PC-3 (cell line): ENCODE measurements at places on chromosomes 7 and 10.

DNA sequence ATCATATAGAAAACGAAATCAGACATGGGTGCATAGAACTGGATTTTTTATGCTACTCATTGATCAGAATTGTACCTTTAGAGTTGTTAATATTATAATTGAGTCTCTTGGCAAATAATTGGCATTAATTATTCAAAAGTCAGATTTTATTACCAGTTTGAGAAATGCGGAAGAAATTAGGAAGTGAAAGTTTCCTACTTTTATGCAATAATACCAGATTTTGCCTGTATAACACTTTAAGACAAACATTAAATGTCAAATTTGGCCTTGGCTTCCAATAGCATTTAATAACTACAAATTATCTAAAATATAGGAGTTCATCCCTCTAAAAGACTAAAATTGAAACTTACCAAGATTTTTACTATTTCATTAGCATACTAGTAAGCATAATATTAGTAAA is 6.8 kb upstream of the TFEC start:
- DNase-seq, result no peak

DNA sequence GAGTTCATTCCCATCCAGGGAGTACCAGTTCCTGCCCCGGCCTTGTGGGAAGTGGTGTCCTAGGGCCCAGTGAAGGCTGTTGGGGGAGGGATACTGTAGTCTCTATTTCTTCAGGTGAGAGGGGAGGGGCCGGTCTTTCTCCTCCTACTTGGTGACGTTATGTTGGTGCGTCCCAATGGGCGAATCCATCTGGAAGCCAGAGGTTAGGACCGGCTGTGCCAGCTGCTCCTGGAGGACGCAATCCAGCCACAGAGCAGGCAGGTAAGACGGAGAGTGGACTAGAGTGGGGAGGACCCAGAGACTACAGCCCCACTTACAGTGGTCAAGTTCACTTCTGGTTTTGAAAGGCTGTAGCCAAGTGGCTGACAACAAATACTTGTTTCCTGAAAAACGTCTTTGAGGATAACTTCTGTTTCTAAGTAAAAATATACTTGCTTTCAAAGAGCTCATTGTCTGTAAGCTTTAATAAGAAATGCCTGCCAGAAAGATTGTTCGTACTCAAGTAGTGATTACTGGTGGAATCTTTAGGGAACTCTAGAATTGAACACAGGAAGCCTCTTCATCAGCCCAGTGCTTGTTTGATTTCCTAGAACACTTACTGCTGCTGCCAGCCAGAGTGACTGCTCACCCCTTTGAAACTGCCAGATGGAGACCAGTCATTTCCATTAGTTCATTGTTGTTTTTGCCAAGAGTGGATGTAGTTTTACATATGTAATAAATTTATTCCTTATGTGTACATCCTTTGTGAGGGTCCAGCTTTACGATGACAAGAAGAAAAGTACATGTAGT is 25.4 kb downstream of the RBM33 start:
- DNase-seq, result no peak

DNA sequence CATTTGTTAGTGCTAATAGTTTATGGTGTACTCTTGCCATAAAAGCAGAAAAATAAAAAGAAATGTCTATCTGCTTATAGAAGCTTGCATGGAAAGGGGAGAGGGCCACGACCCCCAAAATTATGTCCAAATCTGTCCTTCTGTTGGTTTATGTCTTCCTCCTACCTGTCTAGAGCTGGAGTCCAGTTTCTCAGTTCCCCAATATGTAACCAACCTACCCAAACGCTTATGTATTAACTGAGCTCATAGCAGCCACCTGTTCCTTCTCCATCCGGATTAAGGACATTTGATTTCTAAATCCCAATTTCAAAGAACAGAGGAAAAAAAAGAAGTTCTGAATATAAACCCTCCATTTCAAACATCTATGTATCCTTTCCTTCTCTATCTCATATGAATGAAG is 30.3 kb upstream of the TPK1 start:
- no peak for DNase-seq

GRCh38 chr7:112449353-112449752 is 907 bp upstream of the IFRD1 start:
- peak; percentile 83 for DNase-seq

- DNase-seq, result peak; percentile 91
Observed at GRCh38 chr7:147510923-147511322, 1079.6 kb upstream of the C7orf33 start.

GRCh38 chr10:12741360-12741804 is 260.1 kb downstream of the CCDC3 start:
- no peak for DNase-seq

GRCh38 chr7:147539685-147540084 is 1050.9 kb upstream of the C7orf33 start:
- no peak for DNase-seq

DNA sequence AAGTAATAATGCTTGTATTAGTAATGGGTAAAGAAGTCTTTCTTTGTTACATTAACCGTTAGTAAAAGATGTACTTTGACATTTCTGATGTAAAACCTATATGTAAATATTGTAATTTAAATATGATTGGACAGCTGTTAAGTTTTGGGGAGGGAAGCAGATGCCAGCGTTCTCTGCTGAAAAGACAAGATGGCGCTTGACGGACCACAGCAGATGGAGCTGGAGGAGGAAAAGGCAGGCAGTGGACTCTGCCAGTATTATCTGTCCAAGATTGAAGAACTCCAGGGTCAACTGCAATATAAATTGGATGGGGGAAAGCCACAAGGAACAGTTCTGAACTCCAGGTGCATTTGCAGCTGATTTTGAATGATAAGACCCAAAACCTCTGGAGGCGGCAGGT is 86.9 kb downstream of the ZNRF2 start:
- DNase-seq, result no peak

GRCh38 chr7:21962677-21963076 is 17.0 kb upstream of the CDCA7L start:
- no peak for DNase-seq

DNA sequence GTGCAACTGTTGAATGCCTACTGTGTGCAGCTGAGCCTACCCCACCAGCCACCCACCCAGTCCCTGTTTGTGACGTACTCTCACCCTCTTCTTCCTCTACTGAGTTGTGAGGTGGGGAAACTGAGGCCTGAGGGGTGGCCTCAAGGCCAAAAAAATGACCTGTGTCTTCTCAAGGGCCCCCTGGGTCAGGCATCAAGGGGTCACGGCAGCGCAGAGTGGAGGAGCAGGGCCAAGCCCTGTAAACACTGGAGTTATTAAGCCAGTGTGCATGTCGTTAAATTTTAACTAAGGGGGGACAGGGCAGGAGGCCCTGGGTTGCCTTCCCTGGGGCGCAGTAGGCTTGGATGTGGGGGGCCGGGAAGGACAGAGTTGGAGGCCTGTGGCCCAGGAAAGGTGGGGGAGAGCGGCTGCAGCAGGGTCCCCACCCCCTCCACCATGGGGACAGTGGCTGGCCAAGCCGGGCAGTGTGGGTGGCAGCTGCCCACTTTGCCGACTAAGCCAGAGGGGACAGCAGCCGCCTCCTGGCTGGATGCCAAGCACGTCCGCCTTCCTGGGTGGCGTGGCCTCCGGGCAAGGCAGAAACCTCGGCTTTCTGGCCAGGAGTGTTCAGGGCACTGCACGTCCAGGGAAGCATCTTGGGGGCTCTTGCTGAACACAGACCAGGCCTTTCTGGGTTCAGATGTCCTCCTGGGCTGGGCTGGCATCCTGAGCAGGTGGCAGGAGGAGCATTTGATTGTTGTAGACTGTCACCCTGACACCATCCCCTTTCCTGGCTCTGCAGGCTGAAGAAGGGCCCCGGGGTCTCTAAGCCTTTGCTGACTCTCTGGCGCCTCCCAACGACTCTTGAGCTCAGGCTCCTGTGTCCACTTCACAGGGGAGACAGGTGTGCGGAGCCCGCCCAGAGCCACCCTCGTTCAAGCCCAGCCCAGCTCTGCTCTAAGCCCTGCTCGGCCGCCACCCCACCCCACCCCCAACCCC is 1.9 kb downstream of the SLC29A4 start:
- peak; percentile 29 for DNase-seq

DNA sequence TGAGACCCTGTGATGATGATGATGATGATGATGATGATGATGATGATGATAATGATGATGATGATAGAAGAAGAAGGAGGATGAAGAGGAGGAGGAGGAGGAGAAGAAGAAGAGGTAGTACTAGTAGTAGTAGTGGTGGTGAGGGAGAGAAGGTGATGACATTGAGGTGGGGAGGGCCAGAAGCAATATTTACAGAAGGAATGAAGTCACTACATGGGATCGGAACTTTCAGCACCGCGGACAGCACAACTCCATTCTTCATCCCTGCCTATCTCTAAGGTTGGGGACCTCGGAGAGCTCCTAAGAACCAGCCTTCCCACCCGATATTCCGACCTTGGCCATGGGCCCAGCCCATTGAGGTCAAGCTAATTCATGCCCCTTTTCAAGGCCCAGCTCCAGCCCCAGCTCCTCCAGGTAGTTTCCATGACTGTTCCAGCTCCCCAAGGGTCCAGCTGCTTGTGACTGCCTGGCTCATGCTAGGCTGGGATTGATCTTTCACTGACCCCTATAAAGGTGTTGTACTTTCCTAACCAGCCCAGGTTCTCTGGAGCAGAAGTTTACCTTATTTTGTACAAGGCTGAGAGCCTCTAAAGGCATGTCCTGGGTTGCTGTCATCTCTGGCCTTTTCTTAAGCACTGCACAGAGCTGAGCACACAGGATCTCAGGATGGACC is 10.3 kb downstream of the CRHR2 start:
- DNase-seq, result peak; percentile 71

DNA sequence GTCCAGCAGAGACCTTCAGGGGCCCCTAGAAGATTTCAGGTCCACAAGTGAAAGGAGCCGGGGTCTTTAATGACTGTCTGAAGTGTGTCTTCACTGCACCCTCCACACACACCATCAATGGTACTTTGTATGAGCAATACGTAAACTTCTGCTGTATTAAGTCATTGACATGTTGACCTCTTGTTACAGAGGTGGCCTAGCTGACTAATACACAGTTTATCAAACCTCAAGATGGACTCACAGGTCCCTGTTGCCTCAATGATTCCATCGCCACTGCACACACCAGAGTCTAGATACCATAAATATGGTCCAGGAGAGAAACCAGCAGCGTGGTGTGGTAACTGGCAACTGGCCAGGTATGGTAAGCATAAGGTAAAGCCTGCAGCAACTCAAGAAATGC is 19.5 kb downstream of the KCNMA1 start:
- DNase-seq, result no peak

GRCh38 chr10:101060036-101060950 is 1.5 kb upstream of the KAZALD1 start:
- peak; percentile 93 for DNase-seq

DNA sequence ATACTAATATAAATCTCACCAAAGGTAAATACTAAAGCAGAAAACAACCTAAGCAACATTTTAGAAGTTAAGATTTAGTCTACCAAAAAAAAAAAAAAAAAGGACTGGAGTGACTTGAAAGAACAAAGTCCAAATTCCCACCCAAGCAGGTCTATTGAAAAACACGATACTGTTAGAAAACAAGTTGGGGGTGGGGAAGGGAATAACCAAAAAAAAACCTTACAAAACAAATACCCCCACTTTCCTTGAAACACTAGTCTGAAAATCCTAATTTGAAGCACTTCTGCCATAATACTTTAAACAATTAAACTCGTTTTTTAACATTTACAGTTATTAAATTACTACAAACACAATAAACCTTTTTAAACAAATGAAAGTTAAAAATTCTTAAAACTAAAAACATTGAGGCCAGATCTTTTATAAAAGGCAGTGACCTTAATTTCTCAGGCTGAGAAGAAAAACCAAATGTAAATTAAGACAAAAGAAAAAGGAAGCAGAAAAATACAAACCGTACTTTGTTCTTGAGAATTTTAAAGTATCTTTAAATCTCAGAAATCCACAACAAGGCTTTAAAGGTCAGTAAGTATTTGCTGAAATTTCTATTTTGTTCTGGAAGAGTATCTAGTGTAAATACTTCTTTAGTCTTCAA is 135.1 kb downstream of the NRBF2 start:
- no peak for DNase-seq

DNA sequence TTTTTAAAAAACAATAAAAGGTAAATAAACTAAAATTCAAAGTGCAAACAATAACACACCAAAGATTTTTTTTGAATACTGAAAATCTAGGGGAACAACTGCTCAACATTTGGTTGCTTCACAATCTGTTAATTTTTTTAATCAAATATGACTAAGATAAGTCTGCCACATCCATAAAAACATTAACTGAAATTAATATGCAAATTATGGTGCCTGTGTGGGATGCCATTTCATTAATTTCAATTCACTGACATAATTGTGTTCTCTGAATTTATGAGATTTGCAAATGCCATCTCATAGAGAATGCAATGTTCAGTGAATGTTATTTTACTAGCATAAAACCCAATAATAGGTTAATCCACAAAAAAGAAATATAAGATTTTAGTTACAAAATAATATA is 233.8 kb downstream of the LRRN3 start:
- no peak for DNase-seq

- DNase-seq, result no peak
Observed at GRCh38 chr7:42522227-42522991, 285.4 kb upstream of the GLI3 start.

GRCh38 chr7:50920031-50920635 is 137.4 kb upstream of the GRB10 start:
- peak; percentile 22 for DNase-seq

DNA sequence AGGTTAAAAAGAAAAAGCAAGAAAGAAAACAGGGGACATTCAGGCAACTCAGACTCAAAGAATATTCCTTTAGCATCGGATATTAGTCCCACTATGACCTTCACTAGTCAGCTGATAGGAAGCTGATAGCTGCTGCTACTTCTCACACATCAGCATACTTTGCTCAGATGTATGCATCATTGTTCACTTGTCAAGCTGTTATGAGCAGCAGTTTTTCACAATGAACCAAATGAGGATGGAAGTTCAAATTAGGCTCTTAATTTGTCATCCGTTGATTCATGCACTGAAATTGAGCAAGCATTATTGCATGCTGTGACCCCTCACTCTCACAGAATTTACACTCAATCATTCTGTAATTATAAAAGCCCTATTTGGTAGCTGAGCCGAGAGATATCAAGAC is 257.7 kb downstream of the SNX13 start:
- DNase-seq, result no peak

GRCh38 chr10:115814542-115814941 is 458.5 kb downstream of the GFRA1 start:
- no peak for DNase-seq

DNA sequence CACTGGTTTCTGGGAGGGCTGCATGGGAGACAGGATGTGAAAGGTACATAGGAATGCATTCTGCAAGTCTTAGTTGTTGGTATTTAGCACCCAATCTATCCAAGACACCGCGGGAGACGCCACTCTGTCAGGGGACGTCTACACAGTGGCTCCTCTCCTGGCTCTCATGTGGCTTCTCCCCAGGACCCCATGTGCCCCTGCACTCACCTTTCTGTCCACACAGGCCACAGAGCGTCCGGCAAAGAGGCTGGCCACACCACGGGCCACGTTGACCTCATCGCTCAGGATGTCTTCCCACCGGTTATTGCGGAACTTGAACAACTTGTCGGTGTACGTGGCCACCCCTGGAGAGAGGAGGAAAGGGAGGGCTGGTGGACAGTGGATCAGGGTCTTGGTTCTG is 73.4 kb downstream of the GOLGA7B start:
- no peak for DNase-seq

DNA sequence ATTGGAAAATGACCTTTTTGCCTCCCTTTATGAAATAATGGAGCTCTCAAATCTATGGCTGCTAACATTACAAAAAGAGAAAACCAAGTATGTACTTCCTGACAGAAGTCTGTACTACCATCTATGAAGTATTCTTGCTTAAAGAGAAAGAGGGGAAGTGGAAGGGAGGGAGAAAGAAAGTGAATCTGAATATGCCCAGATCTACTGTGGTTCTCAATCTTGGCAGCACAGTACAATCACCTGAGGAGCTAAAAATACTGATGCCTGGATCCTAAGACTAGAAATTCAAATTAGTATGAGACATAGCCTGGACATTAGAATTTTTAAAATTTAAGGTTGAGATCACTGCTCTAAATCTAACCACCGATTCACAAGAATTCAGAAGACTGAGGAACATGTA is 85.2 kb downstream of the IGF2BP3 start:
- DNase-seq, result no peak
